Hepatic stellate cell (primary cell): ENCODE measurements at places on chromosomes 4 and X.
A peak's percentile ranks its signal among the peaks of the same experiment; 100 is the strongest.

- no peak for DNase-seq
Measured at GRCh38 chr4:86019906-86020305, 339.9 kb downstream of the MAPK10 start.

DNA sequence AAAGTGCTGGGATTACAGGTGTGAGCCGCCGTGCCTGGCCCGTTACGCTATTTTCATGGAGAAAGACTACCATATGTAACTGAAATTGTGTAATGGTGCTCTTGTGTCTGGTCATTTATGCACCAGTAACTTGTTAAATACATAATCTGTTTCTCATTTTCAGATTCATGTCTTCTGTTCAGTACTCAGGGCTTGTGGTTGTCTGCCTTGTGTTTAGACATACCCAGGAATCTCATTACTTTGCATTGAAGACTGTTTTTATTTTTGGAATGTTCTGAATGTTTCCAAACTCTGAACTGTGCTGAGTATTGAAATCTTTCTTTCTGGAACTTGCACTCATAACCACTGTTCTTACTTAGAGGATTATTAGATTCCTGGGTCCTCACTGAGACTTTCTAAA is 52.8 kb downstream of the PDLIM5 start:
- DNase-seq, result no peak

DNA sequence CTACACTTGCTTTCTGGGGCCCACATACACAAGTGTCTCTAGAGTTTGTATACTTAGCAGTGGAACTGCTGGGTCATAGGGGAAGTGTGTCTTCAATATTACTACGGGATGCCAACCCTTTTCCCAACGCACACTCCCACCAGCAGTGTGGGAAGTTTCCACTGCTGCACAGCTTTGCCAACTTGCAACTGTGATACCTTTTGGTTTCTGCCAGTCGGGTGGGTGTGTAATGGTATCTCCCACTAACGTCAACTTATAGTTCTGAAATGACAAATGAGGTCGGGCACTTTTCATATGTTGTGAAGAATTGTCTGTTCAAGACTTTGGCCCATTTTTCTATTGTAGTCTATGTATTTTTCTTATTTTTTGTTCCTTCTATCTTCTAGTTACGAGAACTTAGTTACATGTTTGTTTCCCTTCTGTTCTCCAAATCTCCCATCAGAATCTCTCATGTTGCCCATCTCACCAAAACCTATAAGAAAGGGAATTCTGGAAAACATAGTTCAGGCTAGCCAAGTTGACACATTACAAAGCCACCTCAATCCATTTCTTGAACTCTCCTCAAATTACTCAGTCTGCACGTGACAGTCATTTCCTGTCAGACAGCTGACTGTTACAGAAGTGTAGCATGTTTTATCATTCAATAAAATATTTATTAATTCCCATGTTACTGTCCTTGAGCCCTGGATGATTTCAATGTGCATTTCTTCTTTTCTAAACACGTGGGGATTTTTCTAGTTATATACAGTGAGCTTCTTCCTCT is 30.7 kb downstream of the PNMA6E start:
- DNase-seq, result no peak

- peak; percentile 11 for DNase-seq
Measured at GRCh38 chrX:123964156-123964834, 2.8 kb downstream of the STAG2 start.

DNA sequence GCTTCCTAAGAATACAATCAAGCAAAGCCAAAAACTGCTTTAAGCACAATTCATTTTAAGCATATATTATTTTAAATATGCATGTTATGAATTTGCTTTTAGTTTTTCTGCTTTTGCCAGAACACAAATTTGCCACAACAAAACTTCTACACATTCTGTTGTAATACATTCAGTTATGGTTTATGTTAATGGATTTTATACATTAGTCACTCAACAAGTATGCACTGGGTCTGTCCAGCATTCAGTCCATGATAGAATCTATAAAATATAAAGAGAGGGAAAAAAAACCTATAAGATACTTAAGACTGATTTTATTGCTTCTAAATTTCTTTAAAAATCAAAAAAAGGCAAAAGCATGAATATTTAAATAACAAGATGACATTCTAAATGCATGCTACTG is 22.2 kb downstream of the IQCM start:
- DNase-seq, result no peak

GRCh38 chr4:21888195-21888976 is 60.2 kb downstream of the KCNIP4 start:
- DNase-seq, result peak; percentile 12

GRCh38 chrX:152637649-152638442 is at the start of gene GABRQ:
Gene GABRQ (plus strand): TSS chrX:152637895. CDS start chrX:152638203, 308 bp downstream.
- no peak for DNase-seq

- DNase-seq, result no peak
Measured at GRCh38 chrX:14006540-14006939, 23.2 kb downstream of the GEMIN8 start.

DNA sequence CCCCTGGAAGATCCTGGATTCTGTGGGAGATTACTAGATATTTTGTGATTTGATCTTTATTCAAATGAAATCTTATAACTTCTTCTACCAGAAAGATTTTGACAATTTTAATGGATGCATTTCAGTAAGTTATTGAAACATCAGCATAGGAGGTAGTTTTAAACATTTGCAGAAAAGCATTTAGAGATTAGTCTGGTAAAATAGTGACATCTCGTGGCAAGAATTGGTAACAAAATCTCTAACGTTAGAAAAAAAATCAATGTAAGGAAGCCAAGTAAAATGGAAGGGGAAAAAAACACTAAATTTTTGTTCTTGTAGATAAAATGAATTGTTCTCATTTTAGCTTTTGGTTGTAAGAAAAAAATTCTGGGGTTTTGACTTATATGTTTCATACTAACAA is 73.3 kb downstream of the TASL start:
- no peak for DNase-seq

- no peak for DNase-seq
Measured at GRCh38 chr4:109989618-109990017, 76.9 kb downstream of the EGF start.

- DNase-seq, result no peak
Measured at GRCh38 chr4:8266508-8266907, 3.0 kb upstream of the HTRA3 start.

DNA sequence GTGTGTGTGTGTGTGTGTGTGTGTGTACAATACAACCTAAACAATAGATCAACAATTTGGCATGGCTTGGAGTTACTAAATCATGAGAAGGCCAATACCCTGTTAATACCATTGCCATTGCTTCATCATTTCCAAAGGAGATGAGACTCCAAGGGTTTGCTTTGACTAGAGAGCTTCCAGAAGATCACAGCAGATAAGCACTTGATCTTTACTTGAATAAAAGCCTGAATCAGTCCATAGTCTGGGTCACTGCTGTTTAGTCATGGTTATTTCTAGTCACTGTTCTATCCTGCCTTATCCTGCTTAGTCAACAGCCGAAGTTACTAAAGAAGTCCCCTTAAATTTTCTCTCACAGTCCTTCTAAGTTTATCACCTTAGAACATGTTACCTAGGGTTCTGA is 58.2 kb downstream of the RAB40AL start:
- no peak for DNase-seq

GRCh38 chr4:181536196-181536746 is 706.9 kb upstream of the TENM3 start:
- no peak for DNase-seq

GRCh38 chr4:7964459-7964858 is 24.8 kb upstream of the AFAP1 start:
- no peak for DNase-seq

DNA sequence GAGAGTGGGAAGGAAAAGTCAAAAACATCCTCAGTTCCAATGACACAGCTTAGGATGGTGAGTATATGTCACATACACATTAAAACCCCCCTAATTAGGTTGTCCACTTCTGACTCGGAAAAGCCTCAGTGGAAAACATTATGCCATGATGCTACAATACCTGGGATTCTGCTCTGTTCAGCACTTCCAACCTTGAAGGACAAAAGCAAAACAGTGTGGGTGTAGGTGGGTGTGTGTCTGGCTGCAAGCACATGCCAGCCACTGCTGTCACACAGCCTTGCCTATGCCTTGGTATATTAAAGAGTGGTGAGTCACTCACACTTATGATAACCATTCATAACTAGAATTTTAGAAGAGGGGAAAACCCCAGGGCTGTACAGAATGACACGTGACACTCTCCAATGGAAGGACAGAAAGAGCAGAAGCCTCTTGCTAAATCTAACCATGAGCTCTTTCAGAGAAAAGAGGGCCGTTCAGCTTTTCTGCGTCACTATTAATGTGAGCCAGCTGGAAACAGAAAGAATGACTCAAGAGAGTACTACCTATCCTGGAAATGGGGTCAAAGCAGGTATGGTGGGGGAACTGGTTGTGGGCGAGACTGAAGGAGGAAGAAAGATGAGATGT is 159.6 kb downstream of the TET2 start:
- no peak for DNase-seq

DNA sequence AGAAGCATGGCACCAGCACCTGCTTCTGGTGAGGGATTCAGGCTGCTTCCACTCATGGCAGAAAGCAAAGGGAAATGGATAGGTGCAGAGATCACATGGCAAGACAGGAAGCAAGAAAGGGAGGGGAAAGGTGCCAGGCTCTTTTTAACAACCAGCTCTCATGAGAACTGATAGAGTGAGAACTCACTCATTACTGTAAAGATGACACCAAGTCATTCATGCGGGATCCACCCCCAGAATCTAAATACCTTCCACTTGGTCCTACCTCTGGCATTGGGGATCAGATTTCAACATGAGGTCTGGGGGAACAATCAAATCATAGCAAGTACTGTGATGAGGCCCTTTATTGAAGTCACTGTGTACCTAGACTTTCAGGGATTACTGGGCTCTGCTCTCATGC is 72.0 kb upstream of the PRDM5 start:
- no peak for DNase-seq

DNA sequence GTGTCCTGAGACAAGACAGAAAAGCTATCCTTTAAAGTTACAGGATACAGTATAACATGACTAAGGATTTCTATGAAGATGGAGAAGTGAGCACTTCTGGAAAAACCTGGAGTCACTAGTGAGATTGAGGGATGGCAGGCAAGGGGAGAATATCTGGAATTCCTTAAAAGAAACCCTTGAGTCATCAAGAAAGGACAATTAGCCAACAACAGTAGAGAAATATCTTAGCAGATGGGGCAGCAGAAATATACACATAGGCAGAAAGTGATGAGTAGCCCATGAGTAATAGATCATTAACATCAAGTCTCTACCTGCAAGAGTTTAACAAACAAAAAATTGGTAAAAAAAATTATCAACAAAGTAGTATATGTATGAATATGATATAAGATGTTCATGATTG is 858.8 kb upstream of the FRG1 start:
- DNase-seq, result no peak

DNA sequence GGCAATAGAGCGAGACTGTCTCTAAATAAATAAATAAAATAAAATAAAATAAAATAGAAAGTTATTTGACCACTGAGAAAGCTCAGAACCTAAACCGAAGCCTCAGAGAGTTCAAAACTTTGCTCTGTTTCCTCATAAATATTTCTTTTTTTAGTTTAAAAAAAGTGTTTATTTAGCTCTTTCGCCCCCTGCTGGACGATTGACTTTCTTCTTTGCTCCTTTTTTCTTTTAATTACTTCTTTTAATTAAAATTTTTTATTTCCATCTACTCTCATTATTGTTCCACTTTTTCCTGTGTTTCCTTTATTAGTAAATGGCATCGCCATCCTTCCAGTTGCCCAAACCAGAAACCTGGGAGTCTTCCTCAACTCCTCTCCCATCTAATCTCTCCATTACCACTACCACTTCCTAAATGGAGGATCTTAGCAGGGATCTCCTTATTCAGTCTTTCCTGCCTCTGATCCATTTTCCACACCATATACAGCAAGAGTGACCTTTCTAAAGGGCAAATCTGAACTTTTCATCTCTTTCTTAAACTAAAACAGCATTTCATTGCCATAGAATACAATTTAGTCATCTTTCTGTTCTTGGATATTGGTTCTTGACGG is 728 bp upstream of the IL13RA2 start:
- DNase-seq, result no peak

DNA sequence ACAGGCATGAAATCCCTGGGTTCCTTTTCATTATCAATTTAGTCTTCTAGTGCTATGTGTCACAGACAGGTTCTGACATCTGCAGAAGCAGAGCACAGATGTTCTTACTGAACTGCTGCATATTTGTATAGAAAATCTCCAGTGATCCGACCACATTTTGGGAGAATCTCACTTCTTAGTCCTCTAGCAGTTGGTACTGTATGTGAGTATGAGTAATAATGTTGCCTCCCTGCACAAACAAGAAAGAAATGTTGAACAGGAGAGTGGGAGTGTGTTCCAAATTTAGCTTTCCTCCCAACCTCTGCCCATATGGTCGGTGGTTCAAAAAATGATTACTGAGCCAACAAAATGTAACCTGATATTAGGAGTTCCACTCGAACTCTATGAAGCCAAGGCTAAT is 165.3 kb upstream of the GPC4 start:
- no peak for DNase-seq

GRCh38 chr4:8419222-8420041 is 21.1 kb downstream of the ACOX3 start:
- no peak for DNase-seq

GRCh38 chrX:39528161-39528916 is 569.4 kb downstream of the BCOR start:
- no peak for DNase-seq

GRCh38 chrX:119516157-119516702 is 48.0 kb downstream of the SLC25A5 start:
- DNase-seq, result peak; percentile 64

GRCh38 chr4:183252959-183253358 is 67.1 kb downstream of the CLDN22 start:
- DNase-seq, result no peak

- DNase-seq, result no peak
Measured at GRCh38 chrX:44698357-44698756, 145.5 kb upstream of the DUSP21 start.

- DNase-seq, result no peak
Measured at GRCh38 chr4:145829629-145830395, 108.8 kb downstream of the ZNF827 start.

DNA sequence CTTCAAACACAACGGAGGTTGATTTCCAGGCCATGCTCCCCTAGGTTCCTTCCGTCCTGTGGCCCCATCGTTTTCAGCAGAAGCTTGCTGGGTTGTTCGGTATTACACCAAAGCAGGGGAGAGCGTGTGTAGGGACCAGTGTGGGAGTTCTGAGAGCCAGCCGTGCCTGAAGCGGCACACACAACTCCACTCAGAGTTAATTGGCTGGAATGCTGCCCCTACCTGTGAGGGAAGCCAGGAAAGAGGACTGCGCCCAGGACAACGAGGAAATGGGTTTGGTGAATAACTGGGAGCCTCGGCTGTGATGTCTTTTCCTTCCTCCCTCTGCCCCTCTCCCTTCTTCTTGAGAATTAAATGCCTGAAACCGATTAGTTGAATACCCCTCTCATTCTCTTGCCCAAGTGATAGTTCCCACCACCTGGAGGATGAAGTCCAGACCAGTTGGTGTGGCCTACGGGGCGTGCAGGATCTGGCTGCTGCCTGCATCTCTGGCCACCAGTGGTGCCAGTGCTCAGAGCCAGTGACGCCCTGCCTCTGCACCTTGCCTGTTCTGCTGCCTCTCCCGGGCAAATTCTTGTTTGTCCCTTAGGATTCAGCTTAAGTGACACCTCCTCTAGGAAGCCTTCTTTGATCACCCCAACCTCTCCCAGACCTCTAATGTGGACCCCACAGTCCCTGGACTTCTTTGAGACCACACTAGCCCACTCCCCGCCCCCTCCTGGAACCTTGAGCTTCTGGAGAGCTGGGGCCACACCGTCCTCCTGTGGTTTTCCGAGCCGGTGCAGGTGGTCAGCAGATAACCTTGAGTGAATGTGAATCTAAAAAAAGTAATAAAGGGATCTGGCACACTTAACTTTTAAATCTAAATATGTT is 33.6 kb downstream of the TBC1D14 start:
- DNase-seq, result no peak
